Activated T-cell treated with anti-CD3 and anti-CD28 coated beads for 24 hours (primary cell): ENCODE measurements at places on chromosomes 4 and X.
A peak's percentile ranks its signal among the peaks of the same experiment; 100 is the strongest.

DNA sequence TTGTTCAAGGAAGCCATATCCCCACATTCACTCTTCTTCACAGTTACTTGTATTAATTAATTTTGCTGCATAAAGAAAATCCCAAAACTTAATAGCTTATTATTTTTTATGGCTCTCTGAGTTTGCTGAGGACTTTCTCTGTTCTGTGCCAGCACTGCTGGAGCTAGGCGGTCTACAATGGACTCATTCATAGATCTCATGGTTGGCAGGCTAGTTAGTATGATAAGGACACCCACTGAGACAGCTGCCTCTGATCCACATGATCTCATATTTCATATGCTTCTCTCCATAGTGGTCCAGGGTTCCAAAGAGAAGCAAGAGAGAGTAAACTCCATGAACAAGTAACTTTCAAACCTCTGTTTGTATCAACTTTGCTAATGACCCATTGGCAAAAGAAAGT is 170.2 kb downstream of the ADGRA3 start:
- DNase-seq = no peak

DNA sequence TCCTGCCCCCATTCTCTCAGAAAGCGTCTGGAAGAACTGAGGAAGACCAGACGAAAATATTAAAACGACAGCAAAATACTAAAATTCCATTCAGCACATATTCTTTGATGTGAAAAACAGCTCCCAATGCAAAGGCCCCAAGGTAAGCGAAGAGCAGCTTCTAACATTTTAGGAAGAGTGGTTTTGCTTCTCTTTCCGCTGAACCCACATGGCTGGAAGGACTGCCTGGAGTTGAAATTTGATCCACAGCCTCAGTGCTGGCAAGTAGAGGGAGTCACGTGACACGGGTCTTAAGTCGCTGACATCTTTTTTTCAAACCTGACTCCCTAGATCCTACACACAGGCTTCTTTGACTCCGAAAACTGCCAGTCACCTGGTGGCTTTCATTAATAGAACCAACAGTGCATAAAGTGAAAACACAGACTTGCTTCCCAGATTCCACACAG is at the start of gene FAM13A:
Gene FAM13A (minus strand): TSS at position 233 of the 446 bp plus-strand sequence. CDS start 221 bp downstream, at position 12.
- no peak for DNase-seq

DNA sequence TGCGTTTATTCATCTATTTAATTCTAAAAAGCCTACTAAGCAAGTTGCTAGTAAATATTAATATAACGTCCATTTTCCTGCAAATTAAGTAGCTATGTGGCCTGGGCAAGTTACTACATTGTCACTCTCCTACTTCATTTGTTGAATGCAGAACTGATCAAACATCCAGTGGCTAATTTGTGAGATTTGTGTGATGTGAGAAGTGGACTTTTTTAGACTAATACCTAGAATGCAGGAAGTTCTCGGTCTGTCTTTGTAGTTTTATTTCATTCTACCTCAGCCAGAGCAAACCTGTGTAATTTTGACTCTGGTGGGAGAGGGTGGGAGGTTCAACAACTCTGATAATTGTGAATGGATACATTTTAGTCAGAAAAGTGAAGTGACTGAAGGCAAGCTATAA is 840 bp downstream of the GUF1 start:
- no peak for DNase-seq

DNA sequence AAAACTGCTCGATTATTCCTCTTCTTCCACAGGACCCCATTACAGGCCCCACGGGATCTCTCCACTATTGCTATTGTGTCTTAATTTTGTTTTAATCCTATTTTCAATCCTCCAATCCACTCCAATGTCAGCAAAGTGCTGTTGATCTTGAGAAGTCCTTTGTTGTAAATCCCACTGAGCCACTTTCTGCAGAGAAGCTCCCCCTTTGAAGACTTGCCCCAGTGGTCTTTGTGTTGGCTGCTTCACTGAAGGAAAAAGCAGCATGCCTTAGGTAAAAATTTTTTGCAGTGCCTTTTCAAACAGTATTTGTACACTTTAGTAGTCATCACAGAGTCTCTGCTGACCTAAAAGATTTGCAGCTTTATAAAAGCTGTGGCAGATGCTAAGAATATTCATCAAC is 252.0 kb upstream of the SLC7A11 start:
- no peak for DNase-seq

- DNase-seq = no peak
Observed at GRCh38 chrX:110322603-110323002, 4.7 kb upstream of the AMMECR1 start.

- no peak for DNase-seq
Observed at GRCh38 chrX:17674601-17675000, 62.7 kb upstream of the SCML1 start.

- no peak for DNase-seq
Observed at GRCh38 chr4:124708517-124709300, 3.8 kb downstream of the ANKRD50 start.

GRCh38 chr4:4315461-4316149 is 25.6 kb downstream of the ZBTB49 start:
- DNase-seq = no peak

- DNase-seq = no peak
Observed at GRCh38 chr4:25466966-25467697, 90.1 kb downstream of the ANAPC4 start.

DNA sequence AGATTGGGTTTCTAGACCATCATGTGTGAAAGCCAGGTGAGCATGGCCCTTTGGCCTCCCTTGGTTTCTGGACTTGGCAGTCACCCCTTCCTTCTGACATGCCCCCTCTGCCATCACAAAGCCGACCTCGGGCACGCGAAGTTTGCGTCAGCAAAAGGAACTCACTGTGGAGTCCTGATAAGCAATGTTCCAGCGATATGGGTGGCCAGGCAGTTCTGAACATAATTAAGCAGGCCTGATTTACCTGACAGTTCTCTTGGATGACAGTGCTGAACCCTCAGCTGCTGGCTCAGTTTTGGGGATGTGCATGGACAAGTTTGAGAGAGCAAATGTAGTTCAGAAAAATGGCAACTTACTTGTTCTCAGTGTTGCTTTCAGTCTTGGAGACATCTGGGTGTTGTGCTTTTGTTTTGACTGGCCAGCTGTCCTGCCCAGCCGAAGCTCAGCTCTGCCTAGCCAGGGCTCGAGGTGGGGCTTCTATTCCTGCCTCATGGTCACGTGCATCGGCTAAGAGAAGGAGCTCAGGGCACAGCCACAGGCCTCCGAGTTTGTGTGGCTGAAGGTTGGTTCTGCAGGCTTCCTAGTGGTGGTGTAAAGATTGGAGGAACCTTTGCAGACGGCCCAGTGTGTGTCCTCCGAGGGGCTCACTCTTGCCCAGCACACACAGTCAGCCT is 78.3 kb downstream of the CLDN34 start:
- DNase-seq = no peak

DNA sequence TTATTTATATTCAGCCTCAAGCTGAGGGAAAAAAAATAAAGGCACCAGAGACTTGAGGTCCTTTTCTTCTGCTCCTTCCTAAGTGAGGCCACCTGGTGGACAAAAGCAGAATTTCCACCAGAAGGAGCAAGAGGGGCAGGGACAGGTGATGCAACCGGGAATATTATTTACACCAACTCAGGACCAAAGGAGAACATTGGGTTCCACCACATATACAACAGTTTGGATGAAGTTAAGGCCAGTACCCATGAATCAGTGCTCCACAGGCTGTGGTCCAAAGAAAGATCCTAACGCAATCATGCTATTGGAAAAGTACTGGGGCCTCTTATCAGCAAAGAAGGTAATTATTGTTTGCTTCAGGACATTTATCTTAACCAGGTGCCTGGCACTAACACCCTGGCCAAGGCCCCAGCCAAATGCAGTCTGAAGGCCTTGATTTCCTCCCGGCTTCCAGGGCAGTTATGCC is 57.4 kb downstream of the TSC22D3 start:
- peak; percentile 56 for DNase-seq

GRCh38 chrX:331151-331824 is 12.7 kb upstream of the GTPBP6 start:
- no peak for DNase-seq

DNA sequence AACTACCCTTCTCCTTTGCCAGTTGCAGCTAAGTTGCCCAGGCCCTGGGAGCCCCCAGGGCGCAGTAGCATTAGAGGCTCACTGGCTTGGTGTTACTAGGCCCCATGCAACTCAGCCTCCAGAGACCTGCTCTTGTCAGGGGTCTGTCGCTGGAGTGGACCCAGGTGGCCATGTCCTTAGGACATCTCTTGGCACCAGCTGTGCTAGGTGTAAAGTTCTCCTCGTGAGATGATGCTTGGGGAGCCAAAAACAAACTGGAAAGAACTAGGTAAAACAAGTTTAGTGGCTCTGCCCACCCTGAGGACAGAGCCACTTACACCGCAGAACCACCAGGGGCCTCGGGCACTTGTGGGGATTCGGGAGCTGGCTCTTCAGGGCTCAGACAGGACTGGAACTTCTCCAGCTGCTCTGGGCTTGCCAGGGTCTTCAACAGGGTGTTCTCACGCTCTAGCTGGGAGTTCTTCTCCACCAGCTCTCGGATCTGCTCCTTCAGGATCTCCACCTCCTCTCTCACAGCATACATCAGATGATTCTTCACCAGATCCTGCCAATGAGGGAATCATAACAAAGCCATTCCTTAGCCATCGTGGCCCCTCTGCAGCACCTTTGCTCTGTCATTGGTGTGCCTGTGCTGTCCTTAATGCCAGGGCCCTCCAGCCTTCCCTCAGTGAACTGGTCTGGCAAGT is 61.2 kb downstream of the TSC22D3 start:
- DNase-seq = no peak

DNA sequence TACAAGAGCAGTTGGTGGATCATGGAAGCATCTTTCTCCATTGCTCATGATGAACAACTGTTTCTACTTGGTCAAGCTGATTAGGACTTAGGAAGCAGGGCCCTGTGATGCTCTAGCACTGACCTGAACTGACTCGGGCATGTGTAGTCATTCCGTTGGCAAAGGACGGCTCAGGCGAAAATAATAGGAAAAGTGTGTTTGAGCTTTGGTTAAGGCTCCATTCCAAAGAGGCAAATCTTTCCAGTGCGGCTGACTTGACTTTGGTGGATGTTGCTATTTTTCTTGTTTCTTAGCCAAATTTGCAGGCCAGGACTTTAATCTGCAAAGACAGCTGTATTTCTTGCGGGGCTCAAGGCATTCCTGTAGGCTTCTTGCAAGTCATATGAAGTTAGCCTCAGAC is 39.5 kb downstream of the ZNF518B start:
- no peak for DNase-seq

DNA sequence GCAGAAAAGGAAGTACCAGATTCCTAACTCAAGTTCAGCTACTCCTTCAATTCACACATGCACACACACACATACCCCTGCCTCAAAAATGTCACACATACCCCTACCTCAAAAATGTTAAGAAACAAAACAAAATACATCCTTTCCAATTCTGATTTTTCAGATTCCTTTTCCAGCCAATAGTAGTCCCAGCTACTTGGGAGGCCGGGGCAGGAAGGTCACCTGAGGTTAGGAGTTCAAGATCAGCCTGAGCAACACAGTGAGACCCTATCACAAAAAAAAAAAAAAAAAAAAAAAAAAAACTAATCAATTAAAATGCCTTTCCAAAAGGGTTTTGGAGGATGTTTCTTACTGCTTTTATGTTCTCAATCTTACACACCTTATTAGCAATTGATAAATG is 138.0 kb downstream of the AFAP1 start:
- DNase-seq = no peak

DNA sequence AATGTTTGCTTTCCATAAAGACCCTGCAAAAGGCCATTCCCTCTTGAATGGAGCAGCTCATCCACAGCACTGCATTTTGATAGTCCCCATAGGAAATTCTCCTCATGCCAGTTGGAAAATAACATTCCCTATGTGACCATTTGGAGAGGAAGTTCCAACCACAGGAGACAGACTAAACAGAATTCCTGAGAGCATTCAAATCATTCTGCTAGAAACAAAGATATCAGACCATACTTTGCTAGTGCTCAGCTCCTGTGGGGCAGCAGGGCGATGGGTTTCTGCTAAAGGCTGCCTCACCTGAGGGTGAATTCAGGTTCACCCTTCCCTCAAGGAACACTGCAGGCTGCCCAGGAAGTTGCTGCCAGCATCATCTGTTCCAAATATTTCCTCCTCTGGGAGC is 58.8 kb downstream of the LNX1 start:
- DNase-seq = no peak

GRCh38 chr4:83609365-83609764 is 73.5 kb downstream of the GPAT3 start:
- DNase-seq = no peak

DNA sequence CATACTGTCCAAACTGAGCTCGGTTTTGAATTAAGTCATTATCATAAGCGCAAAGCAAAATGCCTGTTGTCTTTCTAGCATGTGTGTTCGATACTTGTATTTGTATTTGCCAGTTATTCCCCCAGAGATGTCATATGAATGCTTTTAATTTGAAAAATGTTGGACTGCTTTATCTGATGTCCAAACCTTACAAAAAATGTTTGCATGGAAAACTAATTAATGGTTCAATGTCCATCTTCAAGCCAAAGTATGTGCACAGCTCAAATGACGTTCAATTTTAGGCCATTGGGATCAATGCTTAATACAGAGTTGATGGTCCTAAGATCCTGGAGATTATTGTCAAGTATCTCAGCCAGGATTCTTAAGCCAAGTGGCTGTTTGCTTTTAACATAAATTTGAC is 17.2 kb upstream of the HPGDS start:
- DNase-seq = no peak

GRCh38 chrX:66020631-66021334 is 19.1 kb downstream of the VSIG4 start:
- DNase-seq = no peak

GRCh38 chr4:76895619-76896018 is 2.3 kb downstream of the SOWAHB start:
- no peak for DNase-seq

DNA sequence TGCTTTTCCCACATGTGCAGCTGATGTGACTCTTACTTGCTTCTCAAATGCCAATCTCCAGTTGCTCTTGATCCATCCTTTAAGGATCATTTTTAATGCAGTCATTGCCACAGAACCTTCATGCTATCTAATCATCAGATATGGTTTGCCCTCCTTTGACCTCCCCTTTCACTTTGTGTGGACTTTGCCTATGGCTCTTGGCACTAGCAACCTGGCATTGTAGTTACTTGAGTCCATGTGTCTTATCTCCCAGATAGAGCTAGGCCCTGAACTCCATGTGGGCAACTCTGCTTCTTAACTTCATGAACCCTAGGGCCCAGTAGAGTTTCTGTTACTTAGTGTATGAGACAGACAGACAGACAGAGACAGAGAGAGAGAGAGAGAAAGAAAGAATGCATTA is 41.6 kb downstream of the MTM1 start:
- DNase-seq = no peak

GRCh38 chrX:102659790-102660757 is 8.8 kb downstream of the GPRASP1 start:
- peak; percentile 67 for DNase-seq

DNA sequence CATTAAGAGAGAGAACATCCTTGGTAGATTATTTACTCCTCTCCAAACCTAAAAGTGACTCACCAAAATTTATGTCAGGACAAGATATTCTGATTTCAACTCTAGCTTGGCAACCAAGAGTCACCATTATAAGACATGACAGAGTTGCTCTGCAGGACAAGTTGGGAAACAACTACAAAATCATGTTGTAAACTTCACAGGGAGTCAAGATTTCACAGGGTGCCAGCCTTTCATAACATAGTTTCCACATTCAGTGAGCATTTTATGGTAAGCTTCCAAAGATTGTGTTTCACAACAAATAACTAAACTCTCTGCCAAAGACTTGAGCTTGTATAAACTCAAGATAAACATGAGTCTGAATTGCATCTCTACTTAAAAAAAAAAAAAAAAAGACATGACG is 121.0 kb upstream of the DIAPH2 start:
- no peak for DNase-seq

GRCh38 chr4:141534985-141535384 is 101.4 kb upstream of the IL15 start:
- no peak for DNase-seq
